ENCODE measurements at places on chromosomes 13 and 19. TPM values are rescaled to one million over a fixed set of nuclear protein-coding genes. Genes with fewer than 3 reads are reported as not detected.
A peak's percentile ranks its signal among the peaks of the same experiment; 100 is the strongest.

GRCh38 chr13:98632961-98633360, 56.1 kb upstream of the STK24 start:
- peak; percentile 37 for DNase-seq

Gene SLC25A41
- total RNA-seq: not detected

DNA sequence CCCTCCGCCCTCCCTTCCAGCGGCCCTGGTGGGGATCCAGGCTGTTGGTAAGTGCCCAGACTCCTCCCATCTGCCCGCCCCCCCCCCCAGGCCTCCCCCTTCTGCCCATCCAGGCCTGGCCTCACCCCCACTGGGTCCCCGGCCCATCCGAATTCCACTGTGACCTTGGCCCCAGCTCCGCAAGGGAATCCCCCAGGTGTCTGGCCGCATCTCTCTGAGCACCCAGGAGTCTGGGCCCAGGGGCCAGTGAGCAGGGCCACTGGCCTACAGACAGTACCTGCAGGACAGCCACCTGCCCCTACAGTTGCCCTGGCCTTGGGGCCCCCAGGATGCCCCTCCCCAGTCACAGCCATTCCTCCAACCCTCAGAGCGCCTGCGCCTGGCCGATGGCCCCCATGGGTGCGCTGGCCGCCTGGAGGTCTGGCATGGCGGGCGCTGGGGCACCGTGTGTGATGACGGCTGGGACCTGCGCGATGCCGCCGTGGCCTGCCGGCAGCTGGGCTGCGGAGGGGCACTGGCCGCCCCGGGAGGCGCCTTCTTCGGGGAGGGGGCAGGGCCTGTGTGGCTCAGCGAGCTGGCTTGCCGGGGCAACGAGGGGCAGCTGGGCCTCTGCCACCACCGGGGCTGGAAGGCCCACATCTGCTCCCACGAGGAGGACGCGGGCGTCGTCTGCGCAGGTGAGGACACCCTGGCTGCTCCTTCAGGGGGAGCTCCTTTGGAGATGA, 912 bp downstream of the SSC5D start:
- no peak for DNase-seq

- peak; percentile 92 for DNase-seq
Observed at GRCh38 chr13:74243637-74244526, 109.7 kb upstream of the KLF12 start.

Gene OVOL3
- not detected for total RNA-seq

Gene F2RL3
- total RNA-seq: not detected

GRCh38 chr19:46191972-46192371, 37.6 kb upstream of the IGFL1 start:
- DNase-seq: no peak

GRCh38 chr13:48838193-48838973, 137.3 kb upstream of the FNDC3A start:
- DNase-seq: no peak

Gene NLRP7
- 0.13 TPM for total RNA-seq

DNA sequence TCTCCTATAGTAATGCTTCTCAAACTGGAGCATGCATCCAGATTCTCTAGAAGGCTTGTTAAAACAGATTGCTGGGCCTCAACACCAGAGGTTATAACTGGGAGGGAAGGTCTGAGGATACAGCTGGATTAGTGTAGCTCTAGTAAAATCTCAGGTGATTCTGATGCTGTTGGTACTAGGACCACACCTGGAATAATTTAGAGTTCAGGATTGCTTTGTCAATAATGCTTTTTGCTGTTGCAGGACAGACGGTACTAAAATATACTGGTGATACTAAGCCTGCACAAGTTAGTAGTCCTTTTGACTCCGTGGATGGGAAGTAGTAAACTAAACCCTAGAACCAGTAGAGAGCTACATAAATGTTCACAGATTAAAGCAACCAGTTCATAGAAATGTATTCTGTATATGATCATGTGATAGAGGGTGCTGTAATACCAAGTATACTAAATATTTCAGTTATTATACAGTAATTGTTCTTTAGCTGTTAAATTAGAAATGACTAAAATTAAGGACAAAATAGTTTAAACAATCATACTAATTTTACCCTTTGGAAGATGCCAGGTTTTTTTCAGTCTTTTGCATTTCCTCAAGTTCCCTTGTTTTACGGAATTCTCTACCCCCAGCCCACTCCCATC, 258.2 kb upstream of the STARD13 start:
- peak; percentile 26 for DNase-seq

DNA sequence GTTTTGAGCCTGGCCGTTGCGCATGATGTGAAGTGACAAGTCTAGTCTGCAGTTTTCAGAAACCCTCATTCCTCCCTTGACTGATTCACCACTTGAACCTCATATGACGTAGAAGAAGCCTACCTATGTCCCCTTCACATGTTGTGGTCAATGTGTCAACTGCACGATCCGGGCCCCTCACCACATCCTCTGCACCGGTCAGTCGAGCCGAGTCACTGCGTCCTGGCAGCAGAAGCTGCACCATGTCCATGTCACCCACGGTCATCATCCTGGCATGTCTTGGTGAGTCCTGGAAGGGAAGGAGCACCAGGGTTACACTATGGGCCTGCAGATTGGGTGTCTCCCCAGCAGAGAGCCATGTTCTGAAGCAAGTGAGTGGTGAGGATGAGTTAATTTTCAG, at the start of gene KIR2DL4:
TSS of gene KIR2DL4 (plus strand) at position 201 of the 400 bp plus-strand sequence. CDS start at position 243, 42 bp downstream.
- DNase-seq: no peak

DNA sequence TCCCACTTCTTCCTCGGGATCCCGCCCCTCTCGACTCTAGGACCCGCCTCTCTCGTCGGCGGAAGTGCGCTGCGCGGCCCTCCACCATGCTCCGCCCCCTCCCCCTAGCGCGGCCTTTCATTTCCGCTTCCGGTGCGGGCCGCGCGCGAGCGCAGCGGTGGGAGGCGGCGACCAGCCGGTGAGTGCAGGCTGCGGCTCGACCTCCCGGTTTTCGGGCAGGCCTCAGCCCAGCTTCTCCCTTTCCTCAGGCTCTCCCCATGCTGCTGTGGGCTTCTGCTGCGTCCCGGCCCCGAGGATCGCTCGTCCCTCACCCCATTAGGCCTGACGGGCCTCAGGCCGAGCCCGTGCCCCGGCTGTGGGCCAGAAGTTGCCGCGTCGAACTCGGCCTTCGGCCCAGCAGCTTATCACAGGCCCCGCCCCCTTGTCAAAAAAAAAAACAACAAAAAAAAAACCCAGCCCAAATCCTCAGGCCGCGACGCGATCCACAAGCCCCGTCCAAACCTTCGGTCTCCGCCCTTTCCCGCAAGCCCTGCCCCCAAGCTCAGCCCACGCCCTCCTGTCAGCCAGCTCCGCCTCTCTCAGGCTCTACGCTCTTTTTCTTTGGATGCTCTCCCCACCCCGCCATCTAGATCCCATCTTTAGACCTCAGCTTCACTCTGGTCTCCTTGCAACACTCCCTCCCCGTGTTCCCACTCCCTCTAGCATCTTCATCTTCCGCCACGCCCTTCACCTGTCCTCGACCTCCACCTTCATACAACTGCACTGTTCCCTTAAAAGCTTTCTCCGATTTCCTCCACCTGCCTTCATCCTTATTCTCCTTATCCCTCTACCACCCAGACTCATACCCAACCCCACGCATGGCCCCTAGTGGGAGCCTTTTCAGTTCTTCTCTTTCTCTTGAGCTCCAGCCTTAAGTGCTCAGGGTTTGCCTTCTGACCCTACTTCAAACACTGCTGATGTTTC, at the start of gene CLASRP:
TSS of gene CLASRP (plus strand) at position 115 of the 963 bp plus-strand sequence. CDS start 1,168 bp downstream, outside the sequence.
- peak; percentile 69 for DNase-seq

DNA sequence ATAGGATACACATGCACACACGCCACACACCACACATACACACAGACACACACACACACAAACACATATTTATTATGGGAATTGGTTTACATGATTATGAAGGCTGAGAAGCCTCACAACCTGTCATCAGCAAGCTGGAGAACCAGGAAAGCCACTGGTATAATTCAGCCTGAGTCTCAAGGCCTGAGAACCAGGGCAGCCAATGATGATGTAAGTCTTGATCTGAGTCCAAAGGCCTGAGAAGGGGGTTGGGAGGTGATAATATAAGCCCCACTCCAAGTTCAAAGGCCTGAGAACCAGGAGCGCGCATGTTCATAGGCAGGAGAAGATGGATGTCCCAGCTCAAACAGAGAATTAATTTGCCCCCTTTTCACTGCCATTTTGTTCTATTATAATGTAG, 18.7 kb upstream of the SOX21 start:
- no peak for DNase-seq

DNA sequence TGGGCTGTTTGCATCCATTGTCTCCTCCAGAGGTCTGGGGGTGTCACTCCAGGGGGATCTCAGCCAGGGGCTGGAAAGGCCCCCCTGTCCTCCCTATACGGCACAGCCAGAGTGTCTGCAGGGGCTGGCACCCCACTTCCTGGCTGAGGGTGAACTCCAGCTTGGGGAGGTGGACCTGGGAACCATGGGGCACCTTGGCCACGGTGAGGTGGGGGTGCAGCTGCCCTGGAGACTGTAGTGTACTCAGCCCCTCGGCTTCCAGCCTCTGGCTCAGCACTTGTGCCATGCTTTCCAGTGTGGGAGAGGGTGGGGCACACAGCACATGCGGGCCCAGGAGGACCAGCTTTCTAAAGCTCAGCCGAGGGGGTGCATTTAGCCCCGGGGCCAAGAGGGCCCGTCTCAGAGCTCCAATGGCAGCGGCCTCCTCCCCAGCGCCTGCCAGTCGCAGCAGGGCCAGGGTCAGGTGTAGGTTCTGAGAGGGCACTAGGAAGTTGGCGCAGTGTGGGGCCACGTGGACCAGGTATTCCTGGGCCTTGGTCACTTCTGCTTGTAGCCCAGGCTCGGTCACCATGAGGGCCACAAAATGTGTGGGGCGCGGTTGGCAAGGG, 1.4 kb downstream of the LENG9 start:
- DNase-seq: no peak

- no peak for DNase-seq
Observed at GRCh38 chr19:55423225-55424005, 15.8 kb upstream of the UBE2S start.

GRCh38 chr13:77353995-77354394, 27.1 kb upstream of the MYCBP2 start:
- DNase-seq: no peak

Gene MCEMP1
- not detected for total RNA-seq

Gene ZNF208
- total RNA-seq: 0.79 TPM

DNA sequence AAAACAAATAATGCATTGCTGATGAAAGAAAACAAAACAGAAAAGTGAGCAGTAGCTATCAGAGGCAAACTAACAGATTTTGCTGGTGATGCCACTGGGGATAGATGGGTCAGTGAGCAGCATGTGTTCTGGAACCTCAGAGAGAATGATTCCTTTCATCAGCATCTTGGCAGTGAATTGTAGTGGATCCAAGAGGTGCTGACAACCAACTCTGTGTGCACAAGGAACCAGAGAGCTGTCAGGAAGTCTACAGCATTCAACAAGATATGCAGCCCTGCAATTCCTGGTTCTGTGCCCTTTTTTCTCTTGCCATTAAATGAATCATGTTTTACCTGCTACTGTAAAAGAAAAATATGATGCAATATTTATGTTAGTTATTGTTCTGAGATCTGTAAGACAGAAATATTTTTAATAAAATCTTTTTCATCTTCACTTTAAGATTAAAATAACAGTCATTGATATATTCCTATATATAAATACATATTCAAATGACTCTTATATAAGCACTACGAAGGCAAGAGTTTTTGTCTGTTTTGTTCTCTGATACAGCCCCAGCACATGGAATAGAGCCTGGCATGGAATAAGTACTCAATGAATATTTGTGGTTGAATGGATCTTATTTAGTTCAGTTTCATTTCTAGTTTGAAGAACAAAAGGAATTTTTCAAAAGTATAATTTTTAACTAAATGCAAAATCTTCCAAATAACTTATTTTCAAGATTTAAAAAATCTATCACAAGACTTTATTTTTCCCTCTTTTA, 80.8 kb downstream of the FREM2 start:
- DNase-seq: peak; percentile 58

DNA sequence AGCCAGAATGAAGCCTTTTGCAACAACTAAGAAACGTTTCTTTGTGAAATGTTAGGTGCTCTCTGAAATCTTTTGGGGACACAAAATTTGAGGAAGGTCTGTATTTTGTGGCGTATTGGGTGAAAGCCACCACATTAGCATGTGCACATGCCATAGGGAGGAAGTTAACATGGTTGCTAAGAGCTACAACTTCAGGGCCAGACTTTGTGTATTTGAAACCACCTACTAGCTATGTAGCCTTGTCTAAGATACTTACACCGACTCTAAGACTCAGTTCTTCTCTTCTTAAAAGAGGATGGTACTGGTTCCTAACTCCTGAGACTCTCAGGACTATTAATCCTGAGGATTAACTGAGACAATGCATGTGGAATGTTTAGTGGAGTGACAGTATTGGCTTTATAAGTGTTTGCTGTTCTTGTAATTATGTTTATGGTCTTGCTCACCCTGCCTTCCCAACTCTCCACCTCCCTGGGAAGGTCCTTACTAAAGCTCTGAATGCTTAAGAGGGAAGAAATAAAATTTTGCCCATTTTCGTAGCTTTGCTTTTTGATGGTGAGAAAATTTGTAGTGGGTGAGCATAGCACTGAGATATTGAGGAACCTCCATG, 15.5 kb downstream of the SERP2 start:
- no peak for DNase-seq

Gene CCDC106
- total RNA-seq: 2.9 TPM

DNA sequence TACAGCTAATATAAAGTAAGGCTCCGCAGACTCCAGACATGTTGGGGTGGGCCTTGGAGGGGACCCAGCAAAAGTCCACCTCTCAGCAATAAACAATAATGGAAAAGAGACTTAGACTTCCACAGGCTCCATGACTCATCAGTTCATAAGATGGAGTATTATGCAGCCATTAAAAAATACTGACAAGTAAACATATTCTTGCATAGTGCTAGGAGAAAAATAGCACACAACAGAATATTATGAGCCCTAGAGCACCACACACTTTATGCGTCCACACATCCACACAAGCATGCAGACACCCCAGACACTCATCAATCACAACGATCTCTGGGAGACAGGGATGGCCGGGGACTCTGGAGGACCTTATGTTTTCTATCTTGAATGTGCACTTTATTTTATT, 46.0 kb downstream of the PDCD5 start:
- DNase-seq: no peak

DNA sequence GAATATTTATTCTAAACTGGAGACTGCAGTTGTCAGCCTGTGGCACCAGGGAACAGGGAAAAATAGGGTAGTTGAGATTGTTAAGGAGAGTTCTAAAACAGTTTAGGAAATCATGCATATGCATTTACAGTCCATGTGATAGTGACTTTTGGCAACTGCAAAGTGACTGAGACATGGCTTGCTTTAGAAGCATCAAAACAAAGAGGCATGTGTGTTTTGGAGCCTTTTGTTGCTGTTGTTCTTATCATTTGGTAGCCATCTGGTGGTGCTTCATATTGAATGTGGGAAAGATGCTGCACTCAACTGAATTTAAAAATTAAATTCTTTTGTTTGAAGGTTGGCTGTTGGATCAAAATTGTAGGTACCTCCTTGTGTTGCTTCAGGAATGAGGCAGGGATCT, 10.2 kb upstream of the EBPL start:
- no peak for DNase-seq

Gene SLC15A1
- 0.77 TPM for total RNA-seq

Gene MBD3L4
- total RNA-seq: not detected

Gene COMMD6
- total RNA-seq: 46.9 TPM

DNA sequence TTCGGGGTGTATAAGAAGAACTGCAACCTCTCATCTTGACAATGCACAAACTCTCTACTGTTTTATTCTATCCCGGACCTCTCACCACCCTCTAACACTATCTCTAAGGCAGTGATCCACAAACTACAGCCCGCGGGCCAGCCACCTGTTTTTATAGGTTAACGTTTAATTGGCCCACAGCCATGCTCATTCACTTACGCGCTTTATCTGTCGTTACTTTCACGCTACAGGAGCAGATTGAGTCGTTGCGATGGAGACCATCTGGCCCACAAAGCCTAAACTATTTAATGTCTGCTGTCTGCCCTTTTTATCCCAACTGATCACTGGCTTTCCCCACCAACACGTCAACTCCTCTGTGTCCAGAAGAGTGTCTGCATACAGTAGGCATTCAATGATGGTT, 158.9 kb downstream of the CACNA1A start:
- DNase-seq: no peak
